Right lung (tissue), 10 donors: ENCODE measurements at places on chromosomes 4 and X. TPM values are rescaled to one million over a fixed set of nuclear protein-coding genes. Genes with fewer than 3 reads are reported as not detected.

The MAMLD1 gene
- 14.5 TPM for polyA plus RNA-seq

The ETNPPL gene
- polyA plus RNA-seq: not detected

The JAKMIP1 gene
- 0.12 TPM for polyA plus RNA-seq

The ITGB1BP2 gene
- 3.1 TPM for polyA plus RNA-seq

The GRPR gene
- polyA plus RNA-seq: 0.25 TPM

The XPNPEP2 gene
- 8.2 TPM for polyA plus RNA-seq

DNA sequence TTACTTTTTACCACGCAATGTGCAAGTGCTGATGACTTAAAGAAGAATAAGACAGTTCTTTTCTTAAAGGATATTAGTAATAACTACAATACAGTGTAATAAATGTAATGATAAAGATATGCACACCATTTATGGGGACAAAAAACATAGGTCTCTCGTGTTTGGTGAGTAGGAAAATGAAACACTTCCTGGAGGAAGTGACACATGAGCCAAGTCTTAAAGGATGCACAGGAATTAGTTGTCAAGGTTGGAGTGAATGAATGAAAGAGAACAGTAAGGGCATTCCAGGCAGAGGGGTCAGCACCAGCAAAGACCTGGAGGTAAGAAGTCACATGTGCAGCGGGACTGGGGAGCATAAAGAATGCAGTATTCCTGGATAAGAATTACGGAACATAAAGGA lies 112.7 kb downstream of the SH3RF1 start:
- DNase-seq: no peak

DNA sequence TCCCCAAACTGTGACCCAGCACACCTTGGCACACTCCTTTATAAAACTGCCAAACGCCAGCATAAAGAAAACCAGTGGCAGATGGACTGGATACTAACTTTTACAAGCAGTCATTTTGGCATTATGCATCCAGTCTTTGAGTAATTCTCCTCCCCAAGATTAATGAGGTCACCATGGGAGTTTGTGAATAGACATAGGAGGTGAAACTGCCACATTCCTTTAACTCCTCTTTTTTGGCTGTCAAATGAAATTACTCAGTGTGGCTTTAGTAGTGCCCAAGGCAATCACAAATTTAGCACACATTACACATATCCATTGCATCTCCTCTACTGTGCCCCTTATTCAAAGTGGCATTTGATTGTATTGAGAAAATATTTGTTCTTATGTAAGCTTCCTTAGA lies 315.3 kb upstream of the FGF13 start:
- DNase-seq: no peak

DNA sequence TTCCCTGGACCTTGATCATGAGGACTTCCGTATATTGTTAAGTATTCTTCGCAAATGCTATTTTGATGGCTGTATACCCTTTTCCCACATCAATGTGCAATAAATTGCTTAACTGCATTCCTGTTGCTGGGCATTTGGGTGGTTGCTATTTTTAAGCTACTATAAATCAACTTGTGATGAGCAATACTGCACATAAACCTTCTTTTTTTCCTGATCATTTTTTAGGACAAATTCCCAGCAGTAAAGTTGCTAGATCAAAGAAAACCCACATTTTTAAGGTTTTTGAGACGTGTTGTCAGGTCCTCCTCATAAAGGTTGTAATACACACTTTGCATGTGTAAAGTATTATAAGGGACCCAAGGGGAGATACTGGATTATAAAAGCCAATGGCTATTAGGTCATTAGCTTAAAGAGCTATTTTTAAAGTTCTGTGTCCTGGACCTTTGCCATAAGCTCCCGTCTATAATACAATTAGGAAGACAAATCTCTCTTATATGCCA lies 35.6 kb downstream of the LIMCH1 start:
- no peak for DNase-seq

GRCh38 chrX:153672531-153673427 lies 834 bp downstream of the PNCK start:
- no peak for DNase-seq

DNA sequence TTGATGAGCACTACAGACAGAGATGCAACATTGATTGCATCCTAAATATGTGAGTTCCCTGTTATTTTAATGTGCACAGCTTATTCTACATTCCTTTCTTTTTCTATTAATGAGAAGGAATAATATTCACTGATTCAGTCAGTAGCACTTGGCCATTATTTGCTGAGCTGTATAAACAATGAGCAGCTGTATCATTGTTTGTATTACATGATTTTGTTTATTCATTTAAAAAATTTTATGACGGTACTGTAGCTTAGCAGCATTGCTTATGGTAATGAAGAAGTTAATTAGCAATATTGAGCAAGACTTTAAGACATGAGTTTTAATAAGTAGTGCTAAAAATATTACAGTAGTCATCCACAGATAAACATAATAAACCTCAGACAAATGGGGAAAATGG lies 582.0 kb downstream of the ADGRL3 start:
- peak; percentile 27 for DNase-seq

DNA sequence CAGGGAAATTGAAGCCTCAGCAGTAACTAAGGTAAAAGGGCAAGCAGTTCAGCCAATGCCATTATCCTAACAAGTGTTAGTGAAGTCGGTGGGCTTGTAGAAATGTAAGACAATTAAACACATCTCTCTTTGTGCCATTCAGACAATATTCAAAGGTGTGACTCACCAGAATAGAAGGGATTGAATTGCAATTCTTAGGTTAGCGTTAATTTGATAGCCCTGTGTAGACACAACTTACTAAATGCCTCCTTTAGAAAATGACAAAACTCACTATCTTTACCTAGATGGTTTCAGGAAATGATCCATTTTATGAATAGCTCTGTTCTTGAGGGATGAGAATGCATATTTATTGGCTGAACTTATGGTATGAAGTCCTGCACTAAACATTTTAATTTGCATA lies 35.2 kb downstream of the RPA4 start:
- no peak for DNase-seq

DNA sequence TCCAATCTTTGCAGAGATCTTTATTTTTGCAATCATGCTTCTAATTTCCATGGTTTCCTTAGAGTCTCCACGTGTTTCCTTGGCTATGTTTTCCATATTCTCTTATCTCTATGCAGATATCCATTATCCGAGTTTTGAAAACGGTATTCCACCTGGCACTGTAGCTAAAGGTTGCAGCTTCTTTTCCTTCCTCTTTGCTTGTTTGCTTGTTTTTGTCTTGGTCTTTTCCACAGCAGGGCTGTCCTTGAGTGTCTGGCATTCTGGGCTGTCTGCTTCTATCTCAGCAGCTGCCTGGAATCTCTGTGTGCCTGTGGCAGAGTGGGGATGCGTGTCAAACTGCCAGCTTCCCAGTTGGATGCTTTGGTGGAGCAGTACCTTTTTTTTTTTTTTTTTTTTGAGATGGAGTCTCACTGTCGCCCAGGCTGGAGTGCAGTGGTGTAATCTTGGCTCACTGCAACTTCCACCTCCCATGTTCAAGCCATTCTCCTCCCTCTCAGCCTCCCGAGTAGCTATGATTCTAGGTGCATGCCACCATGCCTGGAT lies 46.9 kb downstream of the WFS1 start:
- DNase-seq: no peak

GRCh38 chrX:49177873-49178480 lies 6.3 kb downstream of the PLP2 start:
- DNase-seq: no peak

DNA sequence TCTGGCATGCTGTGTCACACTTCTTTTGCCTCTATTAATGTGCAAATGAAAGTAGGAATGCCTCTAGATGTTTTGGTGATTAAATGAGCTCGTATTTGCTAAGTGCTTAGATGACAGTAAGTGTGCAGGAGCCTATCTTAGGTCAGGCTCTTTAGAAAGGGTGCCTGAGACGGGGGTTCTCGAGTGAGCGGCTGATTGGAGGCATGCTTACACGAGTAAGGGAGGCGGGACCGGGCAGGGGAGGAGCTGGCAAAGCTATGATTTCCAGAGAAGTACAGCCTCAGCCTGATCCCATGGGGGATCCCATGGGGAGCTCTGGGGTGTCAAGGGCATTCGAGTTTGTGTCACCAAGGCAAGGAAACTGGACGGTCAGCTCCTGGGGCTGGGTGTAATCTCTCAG lies 44.8 kb downstream of the CLDN34 start:
- no peak for DNase-seq

DNA sequence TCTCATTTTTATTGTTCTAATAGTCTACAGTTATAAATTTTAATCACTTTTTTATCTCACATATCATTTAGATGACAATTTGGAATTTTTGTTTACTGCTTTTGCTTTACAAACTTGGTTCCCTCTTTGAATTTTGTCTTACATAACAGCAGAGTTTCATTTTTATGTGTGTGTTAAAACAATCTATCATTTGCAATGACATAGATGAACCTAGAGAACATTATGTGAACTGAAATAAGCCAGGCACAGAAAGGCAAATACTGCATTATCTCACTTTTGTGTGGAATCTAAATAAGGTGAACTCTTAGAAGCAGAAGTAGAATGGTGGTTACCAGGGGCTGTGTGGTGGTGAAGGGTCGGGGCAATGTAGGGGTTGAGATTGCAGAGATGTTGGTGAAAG lies 170.7 kb downstream of the GASK1B start:
- DNase-seq: no peak

GRCh38 chrX:131821945-131822622 lies 201.0 kb upstream of the STK26 start:
- peak; percentile 92 for DNase-seq

DNA sequence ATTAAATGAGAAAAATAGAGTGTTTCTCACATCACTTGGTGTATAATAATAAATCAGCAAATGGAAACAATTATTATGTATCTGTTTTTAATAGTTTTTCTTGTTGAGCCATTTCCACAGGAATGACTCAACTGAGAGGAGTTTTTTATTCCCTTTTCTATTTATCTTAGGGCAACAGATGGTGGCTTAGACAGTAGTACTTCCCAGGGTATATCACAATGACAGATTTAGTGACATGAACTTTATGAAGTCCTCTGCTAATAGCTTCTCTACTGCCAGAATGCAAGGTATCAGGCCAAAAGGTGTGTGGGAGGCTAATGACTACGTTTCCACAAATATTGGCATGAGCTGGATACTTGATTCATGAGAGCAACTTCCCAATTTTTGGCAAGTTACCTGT lies 126.7 kb downstream of the HTR2C start:
- no peak for DNase-seq

GRCh38 chr4:160353548-160353947 lies 1250.7 kb downstream of the RAPGEF2 start:
- DNase-seq: no peak

DNA sequence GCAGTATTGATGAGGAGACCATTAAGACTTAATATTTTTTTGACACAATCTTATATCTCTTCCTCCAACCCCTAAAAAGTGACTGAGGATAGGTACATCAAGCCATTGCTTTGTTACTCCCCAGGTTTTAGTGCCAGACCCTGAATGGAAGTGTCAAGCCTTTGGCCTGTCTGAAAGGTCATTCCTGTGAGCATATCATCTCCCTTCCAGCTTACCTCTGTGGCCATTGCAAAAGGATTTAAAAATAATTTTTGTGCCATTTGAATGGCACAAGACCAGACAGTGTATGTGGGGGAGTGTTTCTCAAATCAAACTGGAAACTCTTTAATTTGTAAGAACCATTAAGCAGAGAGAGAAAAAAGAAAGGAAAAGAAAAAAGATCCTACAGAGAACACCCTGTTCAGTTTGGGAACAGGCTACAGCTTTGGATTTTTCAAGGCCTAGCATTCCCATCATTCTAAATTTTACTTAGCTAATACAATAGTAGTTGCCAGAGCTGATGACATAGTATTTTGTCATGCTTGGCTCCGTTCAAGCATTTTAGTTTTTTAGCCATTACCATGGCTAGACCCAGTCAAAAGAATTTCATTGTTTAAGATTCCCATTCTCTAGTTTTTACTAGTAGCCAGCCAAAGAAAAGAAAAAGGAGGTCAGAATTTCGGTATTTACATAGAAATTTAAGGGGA lies 49.6 kb downstream of the HPF1 start:
- DNase-seq: no peak

GRCh38 chr4:169956091-169956843 lies 69.9 kb downstream of the MFAP3L start:
- no peak for DNase-seq

DNA sequence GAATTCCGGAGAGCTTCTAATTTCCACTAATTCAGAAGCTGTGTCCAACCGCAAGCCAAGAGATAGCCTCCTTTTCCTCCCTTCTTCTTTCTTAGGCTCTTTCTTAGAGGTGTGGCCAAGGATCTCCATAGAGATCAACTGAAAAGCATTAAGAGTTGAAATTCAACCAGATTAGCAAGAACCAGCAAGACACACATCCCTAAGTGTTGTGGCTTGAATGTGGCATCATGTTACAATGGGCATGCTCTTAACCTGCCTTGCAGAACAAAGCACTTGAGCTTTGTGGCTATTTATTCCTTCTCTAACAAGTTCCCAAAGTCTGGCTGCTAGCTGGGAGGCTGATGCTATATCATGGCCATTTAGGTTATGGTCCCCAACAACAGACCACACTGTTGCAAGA lies 10.4 kb downstream of the ANOS1 start:
- no peak for DNase-seq

DNA sequence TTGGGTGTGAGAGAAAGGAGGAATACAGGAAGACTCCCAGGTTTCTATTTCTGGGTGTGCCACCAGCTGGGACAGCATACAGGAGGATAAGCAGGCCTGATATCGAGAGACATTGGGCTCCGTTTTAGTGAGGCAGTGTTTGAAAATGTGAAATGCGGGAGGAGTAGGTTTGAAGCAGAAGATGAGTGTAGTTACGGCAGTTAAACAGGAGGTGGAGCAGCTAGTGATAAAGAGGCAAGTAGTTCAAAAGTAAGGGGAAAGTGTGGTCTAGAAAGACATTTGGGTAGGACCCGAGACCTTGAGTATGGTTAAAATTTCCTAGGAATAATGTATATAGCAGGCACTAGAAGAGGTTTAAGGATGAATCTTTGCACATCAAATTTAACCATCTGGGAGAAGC lies 42.4 kb downstream of the DCUN1D4 start:
- no peak for DNase-seq

DNA sequence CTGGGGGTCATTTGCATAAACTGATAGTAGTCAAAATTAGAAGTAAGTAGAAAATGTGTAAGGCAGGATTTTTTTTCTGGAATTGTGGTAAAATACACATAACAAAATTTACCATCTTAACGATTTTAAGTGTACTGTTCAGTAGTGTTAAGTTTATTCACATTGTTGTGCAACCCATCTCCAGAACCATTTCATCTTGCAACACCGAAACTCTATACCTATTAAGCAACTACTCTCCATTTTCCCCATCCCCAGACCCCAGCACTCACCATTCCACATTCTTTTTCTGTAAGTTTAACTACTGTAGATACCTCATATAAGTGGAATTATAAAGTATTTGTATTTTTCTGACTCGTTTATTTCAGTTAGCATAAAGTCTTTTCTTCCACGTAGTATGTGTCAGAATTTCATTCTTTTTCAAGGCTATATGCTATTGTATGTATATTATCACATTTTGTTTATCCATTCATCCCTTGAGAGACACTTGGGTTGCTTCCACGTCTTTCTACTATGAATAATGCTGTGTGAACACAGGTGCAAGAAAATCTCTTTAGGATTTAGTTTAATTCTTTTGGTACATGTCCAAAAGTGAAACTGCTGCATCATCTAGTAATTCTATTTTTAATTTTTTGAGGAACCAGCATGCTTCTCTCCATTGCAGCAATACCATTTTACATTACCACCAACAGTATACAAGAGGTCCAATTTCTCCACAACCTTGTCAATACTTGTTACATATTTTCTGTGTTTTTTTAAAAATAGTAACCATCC lies 39.1 kb upstream of the NSUN7 start:
- DNase-seq: no peak

GRCh38 chr4:142558851-142559250 lies 287.2 kb downstream of the INPP4B start:
- DNase-seq: no peak

GRCh38 chr4:177008836-177009501 lies 216.2 kb upstream of the VEGFC start:
- no peak for DNase-seq
